ENCODE measurements at places on chromosomes 12 and 14.
A peak's percentile ranks its signal among the peaks of the same experiment; 100 is the strongest.

- peak; percentile 80 for DNase-seq
These were observed 94.9 kb downstream of the DUSP16 start for GRCh38 chr12:12467688-12468261.

- DNase-seq: peak; percentile 28
These were observed 534 bp downstream of the PPP2R3C start for GRCh38 chr14:35121026-35121886.

- DNase-seq: peak; percentile 85
These were observed 11.8 kb upstream of the OR6S1 start for GRCh38 chr14:20652996-20653975.

GRCh38 chr14:43803076-43803689 is 703.9 kb downstream of the FSCB start:
- DNase-seq: no peak

DNA sequence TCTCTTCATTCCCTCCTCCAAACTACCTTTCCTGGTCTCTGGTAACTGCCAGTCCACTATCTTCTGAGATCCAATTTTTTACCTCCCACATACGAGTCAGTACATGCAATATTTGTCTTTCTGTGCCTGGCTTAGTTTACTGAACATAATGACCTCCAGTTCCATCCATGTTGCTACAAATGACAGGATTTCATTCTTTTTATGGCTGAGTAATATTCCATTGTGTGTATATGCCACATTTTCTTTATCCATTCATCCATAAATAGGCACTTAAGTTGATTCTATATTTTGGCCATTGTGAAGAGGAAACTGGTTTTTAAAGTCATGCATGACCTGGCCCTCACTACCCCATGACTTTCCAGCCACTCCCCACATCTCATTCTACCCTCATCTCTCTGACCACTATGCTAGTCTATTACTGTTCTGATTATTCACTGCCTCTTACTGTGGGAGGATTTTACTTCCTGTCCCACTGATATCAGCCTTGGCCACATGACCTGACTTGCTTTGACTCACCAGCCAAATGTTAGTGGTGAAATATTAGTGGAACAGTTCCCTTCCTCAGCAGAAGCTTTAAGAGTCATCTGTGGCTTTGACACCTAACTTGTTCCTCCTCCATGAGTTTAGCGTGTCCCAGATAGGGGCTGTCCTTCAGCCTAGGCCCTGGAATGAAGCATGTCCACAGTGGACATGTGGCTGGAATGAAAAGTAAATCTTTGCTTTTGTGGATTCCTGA is 52.2 kb downstream of the GOLGA5 start:
- peak; percentile 63 for DNase-seq

DNA sequence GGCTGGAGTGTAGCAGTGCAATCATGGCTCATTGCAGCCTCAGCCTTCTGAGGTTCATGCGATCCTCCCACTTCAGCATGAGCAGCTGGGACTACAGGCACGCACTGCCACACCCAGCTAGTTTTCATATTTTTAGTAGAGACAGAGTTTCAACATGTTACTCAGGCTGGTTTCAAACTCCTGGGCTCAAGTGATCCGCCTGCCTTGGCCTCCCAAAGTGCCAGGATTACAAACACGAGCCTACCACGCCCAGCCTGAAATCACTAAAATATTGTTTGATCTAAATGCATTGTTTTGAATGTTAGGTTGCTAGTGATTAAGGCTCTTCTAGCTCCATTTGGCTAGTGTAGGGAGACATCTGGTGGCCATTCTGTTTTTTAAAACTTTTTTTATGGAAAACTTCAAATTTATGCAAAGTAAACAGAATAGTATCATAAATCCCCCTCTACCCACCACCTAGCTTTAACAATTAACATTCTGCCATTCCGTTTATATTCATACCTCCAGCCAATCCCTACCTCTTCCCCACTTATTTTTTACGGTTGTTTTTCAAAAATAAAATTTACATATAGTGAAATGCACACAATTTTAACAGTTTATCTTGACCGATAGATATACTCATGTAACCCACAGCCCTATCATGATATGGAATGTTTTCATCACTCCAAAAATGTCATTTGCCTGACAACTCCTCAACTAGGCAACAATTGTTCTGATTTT is 37.8 kb downstream of the MYO1H start:
- DNase-seq: peak; percentile 11

DNA sequence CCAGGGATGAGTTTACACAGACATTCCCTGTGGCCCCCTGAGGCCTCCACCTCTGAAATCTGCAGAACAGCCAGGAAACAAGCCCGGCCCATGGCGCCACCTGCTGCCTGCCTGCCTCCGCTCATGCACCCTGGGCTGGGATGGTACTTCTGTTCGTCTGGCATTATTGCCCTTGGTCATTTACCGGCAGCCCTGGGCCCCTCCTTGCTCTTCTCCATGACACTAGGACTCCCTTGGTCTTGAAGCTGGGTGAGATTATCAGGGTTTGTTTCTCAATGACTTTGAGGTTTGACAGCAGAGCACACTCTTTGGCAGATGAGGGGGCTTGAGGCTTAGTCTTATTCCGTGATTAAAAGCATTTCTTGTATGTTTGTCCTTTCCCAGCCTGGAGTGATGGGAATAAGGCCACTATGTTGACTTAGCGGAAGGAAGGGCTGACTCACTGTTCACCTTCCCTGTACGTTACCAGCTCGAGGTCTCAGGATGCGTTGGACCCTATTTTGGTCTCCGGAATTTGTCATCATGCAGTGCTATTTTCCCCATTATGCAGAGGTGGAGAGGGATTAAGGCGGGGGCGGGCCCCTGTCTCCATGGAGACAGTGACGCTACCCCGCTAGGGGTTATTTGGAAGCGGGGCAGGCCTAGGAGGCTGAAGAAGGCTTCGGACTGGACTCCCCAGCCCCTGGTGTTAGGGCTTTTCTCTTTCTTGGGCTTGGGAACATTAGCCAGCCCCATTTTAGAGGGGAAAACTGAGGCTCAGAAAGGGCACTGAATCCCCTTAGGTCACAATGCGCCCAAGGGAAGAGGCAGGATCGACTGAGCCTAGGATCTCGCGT is 706 bp upstream of the PEX5 start:
- peak; percentile 86 for DNase-seq

GRCh38 chr12:132904718-132905328 is 17.4 kb upstream of the CHFR start:
- DNase-seq: peak; percentile 93

DNA sequence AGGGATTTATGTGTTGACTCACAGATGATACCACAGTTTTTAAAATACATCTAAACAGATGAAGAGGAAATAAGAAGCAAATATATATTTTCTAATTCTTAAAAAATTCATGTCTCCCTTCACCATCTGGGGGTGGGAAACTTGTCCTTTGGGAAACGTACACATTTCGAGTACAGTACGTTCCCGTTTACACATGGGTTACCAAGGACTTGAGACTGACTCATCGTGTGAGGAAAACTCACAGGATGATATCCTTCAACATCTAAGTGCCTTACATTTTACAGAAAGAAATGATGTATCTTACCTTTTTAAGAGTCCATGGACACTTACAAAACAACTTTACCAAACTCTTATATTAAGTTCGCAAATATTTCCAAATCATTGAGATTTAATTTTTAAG is 16.0 kb upstream of the FBLN5 start:
- no peak for DNase-seq

DNA sequence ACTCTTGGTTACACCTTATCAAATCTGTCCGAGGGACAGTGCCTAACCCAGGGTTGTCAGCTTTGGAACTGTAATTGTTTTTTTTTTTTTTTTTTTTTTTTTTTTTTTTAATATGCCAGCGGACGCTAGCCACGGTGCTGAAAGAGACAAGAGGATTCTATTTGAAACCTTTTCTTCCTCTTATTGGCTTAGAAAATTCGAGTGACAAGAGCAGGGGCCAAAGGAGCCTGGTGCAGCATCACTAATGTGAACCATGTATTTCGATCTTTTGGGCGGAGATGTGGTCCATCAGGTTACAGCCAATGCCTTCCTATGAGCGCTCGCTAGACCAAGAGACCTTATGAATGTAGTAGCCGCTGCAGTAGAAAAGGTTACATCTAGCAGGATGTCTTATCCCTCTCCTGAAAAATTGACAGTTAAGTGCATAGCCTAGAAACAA is 922 bp downstream of the PTPRR start:
- no peak for DNase-seq

DNA sequence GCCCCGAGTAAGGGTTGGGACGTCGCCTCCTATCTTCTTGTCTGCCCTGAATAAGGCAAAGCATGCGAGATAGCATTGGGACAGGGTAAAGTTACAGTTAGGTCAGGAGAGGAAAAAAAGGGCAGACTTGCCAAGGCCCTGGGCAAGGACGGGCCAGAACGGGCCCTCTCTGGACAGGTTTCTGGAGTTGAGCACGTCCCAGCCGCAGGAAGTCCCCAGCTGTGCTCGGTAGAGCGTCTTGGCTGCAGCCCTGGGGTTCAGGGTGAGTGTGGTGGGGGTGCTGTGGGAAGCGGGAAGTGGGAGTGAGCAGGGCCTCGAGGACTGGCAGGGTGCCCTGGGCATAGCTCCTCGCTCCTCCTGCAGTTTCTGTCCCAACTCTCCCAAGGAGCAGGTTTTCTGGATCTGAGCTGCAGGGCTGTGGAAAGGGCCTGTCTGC is 5.4 kb downstream of the RPS6KL1 start:
- no peak for DNase-seq

All from activated CD4-positive, alpha-beta memory T cell treated with anti-CD3 and anti-CD28 coated beads for 36 hours (primary cell).